ENCODE measurements at places on chromosomes 3 and 15.

DNA sequence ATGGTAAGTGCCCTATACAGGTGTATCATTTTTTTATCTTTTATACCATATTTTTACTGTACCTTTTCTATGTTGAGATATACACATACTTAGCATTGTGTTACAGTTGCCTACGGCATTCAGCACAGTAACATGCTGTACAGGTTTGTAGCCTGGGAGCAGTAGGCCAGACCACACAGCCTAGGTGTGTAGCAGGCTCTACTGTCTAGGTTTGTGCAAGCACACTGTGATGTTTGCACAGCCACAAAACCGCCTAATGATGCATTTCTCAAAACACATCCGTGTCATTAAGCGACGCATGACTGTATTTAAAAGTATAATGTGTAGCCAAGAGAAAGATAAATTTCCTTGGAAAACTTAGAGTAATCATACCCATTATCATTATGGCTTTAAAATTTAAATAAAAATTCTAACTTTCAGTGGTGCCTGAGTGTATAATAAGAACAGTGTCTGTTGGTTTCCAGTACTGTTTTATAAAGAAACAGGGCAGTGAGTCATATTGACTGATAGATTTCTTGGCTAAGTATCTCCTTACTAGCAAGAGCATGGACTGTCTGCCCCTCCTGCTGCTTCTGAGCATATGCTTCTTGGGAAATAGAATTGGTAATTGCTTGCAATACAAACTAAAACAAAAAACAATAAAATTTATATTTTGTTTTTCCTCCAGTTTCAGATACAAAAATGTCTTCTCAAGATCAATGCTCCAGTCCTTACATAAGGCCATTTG, 18.3 kb downstream of the CALML4 start:
- peaks cover 14% of the 10 kb centered on the region for H3K36me3 ChIP-seq
- H3K27ac ChIP-seq = no peak overlapping the region
- H3K27me3 ChIP-seq = no peaks in the 10 kb centered on the region

- no peaks in the 10 kb centered on the region for H3K4me1 ChIP-seq
- no peak overlapping the region for H3K27ac ChIP-seq
- H3K27me3 ChIP-seq = peaks cover 2% of the 10 kb centered on the region
- DNase-seq = no peak
Observed at GRCh38 chr3:172716476-172716875, 5.6 kb upstream of the NCEH1 start.

DNA sequence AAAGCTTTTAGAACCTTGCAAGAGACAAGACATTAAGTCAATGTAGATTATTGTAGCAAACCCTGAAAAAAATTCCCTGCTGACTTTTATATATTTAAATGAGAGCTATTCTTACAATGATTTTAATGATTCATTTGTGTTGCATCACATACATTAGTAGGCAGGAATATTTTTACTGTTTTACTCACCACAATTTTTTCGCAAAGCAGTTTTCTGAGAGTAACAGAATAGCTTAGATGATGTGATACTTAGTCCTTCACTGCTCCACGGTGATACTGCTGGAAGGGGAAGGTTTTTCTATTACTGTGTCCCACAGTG, 43.9 kb upstream of the CLRN1 start:
- DNase-seq = no peak
- no peak overlapping the region for H3K27ac ChIP-seq
- H3K4me1 ChIP-seq = no peaks in the 10 kb centered on the region
- no peaks in the 10 kb centered on the region for H3K36me3 ChIP-seq

DNA sequence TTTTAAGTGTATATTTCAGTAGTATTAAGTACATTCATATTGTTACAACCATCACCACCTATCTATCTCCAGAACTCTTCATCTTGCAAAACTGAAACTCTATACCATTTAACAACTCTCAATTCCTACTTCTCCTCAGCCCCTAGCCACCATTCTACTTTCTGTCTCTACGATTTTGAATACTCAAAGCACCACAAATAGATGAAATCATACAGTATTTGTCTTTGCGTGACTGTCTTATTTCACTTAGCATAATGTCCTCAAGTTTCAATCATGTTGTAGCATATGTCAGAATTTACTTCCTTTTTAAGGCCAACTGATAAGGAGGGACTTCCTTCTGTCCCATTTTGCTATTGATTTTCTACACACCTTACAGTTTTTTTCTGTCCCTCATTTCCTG, 593.3 kb downstream of the FHIT start:
- no peak overlapping the region for H3K27ac ChIP-seq
- no peaks in the 10 kb centered on the region for H3K27me3 ChIP-seq
- no peak for DNase-seq
- no peaks in the 10 kb centered on the region for H3K36me3 ChIP-seq

DNA sequence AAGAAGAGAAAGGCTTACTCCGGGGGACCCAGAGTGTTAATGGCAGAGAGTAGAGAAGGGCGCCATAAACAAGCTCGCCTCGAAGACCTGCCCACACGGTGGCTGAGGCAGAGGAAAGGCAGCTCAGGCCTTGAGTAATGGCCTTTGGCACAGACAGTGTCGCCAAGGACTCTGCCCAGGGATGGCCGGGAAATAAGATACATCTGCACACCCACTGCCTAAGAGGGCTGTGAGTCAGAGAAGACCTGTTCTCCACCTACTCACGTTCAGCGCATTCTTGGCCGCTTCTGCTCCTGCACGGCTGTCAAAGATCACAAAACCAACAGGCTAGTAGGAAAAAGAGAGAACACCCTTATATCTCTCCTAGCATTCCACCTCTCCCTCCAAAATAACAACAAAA, 26.2 kb downstream of the RBPMS2 start:
- H3K4me1 ChIP-seq = no peaks in the 10 kb centered on the region
- H3K4me3 ChIP-seq = no peak overlapping the region
- H3K27ac ChIP-seq = no peak overlapping the region
- H3K27me3 ChIP-seq = no peaks in the 10 kb centered on the region

GRCh38 chr3:159899166-159899565, 89.5 kb upstream of the IL12A start:
- H3K36me3 ChIP-seq = no peaks in the 10 kb centered on the region
- DNase-seq = no peak
- H3K4me1 ChIP-seq = no peaks in the 10 kb centered on the region
- H3K4me3 ChIP-seq = no peak overlapping the region
- H3K27me3 ChIP-seq = no peaks in the 10 kb centered on the region

- no peak overlapping the region for H3K4me3 ChIP-seq
- no peak for DNase-seq
- no peaks in the 10 kb centered on the region for H3K4me1 ChIP-seq
- no peak overlapping the region for H3K27ac ChIP-seq
- no peaks in the 10 kb centered on the region for H3K27me3 ChIP-seq
Observed at GRCh38 chr3:43364494-43364893, 78.2 kb downstream of the SNRK start.
